ENCODE measurements at places on chromosomes 4 and X.

- no peak for ATAC-seq
Measured at GRCh38 chr4:63563288-63564014, 845.8 kb downstream of the TECRL start.

- ATAC-seq = no peak
Measured at GRCh38 chr4:137536789-137537561, 4.7 kb upstream of the PCDH18 start.

GRCh38 chr4:184774152-184774551, 40.3 kb upstream of the CENPU start:
- no peak for ATAC-seq

DNA sequence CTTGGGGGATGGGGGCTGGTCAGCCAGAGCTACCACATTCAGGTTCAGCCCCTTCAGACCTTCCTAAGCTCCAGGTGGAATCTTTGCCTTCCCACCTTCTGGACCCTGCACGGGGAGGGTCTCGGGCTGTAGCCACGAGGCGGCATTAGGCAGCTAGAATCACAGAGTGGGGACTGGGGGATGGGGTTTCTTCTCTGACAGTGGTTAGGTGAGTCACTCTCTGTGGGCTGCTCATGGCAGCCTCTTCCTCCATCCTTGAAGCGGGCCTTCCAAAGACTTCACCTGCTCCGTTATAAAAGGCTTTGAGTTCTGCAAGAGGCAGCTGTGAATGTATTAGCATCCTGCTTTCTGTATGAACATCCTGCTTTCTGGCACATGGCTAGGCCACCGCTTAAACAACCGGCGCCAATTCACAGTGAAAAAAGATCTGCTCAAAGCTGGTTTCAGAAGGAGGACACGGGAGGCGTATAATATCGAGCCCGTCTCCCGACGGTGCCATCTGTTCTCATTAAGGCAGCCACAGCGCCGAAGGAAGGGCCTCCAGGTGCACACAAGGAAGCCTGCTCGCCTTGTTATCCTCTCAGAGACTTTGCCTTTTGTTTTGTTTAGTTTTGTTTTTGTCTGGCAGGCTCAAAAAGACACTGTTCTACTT, 74.3 kb upstream of the IGFBP7 start:
- no peak for ATAC-seq

- ATAC-seq = peak; percentile 62
Measured at GRCh38 chr4:168560184-168561180, 63.6 kb downstream of the PALLD start.

DNA sequence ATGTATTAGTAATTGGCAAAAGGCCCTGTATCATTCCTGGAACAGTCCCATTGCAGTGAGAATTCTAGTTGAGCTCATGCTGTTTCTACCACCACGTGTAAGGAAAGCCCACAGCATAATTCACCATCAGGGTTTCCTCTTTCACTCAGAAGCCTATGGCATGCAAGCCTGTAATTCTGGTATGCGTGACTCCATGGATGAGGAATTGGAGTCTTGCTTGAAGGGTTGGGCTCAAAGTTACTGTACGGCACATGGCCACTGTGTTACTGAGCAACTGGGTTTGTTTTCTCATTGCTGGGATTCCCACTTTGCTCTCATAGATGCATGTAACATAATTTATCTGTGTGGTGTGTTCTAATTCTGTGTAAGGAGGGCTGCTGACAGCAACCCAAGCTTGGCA, 132.3 kb upstream of the NR3C2 start:
- ATAC-seq = no peak

DNA sequence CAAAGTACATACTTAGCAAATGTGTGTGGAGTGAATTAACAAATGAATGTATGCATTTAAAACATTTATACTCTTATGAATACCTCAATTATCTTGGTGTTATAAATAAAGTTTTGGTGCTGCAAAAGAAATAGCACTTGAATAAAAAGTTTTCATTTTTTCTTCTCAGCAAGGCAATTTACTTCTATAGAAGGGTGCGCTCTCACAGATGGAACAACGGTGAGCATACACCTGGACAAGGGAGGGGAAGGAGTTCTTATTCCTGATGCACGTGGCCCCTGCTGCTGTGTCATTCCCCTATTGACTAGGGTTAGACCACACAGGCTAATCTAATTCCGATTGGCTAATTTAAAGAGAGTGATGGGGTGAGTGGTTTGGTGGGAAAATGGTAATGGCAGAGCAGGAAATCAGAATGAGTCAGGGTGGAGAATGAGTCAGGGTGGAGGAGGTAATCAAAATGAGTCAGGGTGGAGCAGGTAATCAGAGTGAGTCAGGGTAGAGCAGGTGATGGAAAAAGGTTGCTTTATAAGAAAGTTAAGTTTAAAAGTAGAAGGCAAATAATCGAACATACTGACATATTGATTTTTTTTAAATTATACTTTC, 28.2 kb upstream of the PGK1 start:
- ATAC-seq = no peak

- no peak for ATAC-seq
Measured at GRCh38 chrX:18793601-18794089, 86.2 kb downstream of the PPEF1 start.

- no peak for ATAC-seq
Measured at GRCh38 chrX:104522386-104522785, 43.6 kb upstream of the IL1RAPL2 start.

- ATAC-seq = no peak
Measured at GRCh38 chr4:105461621-105462382, 12.1 kb downstream of the PPA2 start.

- peak; percentile 65 for ATAC-seq
Measured at GRCh38 chrX:136028383-136028984, 43.2 kb downstream of the SLC9A6 start.
